Occipital lobe (tissue), 3 donors: ENCODE measurements at places on chromosomes 11 and 22. TPM values are rescaled to one million over a fixed set of nuclear protein-coding genes. Genes with fewer than 3 reads are reported as not detected.

DNA sequence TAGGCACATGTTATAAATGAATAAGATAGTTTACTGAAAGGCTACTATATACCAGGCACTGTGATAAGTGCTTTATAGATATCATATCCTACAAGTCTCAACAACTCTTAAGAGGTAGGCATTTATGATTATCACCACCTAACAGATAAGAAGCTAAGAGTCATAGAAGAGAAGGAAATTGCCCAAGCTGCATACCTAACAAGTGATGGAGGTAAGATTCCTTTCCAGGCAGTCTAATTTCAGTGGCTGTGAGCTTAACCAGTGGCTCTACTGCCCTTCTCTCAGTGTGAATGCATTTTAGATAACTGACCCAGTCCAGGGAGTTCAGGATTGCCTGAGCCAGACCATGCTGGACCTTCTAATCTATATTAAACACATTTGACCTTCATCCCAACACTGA is 39.2 kb downstream of the HEPHL1 start:
- DNase-seq = no peak

DNA sequence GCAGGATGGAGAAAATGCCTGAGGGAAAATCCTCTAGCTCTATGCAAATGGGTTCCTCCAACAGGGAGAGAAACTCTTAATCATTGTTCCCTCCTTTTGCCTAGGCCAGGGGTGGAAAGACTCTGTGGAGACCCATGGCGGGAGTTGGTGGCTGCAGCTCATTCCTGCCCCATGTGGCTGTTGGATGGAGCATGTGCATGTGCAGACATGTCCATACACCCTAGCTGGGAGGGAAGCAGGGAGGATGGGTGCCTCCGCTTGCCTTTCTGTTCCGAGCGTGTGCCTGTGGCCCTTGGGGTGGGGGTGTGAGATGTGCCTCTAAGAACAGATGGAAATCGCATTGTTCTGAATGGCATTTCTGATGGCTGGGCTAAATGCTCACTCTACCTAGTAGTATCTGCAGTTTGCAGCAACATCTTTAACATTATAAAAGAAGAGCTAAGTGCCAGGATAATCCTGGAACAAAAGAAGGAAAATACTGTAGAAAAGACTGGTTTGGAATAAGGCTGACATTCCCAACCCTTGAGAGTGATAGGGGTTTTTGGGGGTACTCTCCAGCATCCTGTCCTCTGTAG is 31.7 kb downstream of the METTL15 start:
- DNase-seq = no peak

- no peak for DNase-seq
Observed at GRCh38 chr11:121999651-122000050, 116.4 kb downstream of the BLID start.

GRCh38 chr11:6941970-6942369 is 15.7 kb downstream of the ZNF215 start:
- DNase-seq = no peak

Gene TSKU
- total RNA-seq = 12.3 TPM

- no peak for DNase-seq
Observed at GRCh38 chr11:12794576-12795230, 120.5 kb downstream of the TEAD1 start.

DNA sequence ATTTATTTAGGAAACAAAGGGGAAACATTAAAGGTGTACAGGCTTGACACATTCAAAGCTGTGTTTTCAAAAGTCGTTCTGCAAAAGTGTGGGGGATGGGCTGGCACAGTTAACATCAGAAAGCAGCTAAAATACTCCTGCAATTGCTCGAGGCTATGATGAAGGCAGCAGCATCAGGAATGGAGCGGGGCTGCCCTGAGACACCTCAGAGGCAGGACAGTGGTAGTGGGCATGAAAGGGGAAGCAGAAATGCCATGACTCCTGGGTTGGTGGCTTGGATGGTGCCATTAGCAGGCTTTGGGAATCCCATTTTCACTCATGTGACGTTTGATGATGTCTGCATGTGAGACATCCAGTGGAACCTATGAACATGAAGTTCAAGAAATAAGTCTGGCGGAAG is 646 bp downstream of the NCAPD3 start:
- DNase-seq = no peak

GRCh38 chr11:85094795-85095194 is 532.3 kb downstream of the DLG2 start:
- no peak for DNase-seq
